ENCODE measurements at places on chromosomes 6 and 20.

GRCh38 chr6:133757335-133757734 lies 131.6 kb upstream of the TCF21 start:
- H3K27me3 ChIP-seq = no peaks in the 10 kb centered on the region
- no peak overlapping the region for H3K4me3 ChIP-seq
- no peaks in the 10 kb centered on the region for H3K4me1 ChIP-seq
- no peak for DNase-seq
- no peaks in the 10 kb centered on the region for H3K36me3 ChIP-seq

DNA sequence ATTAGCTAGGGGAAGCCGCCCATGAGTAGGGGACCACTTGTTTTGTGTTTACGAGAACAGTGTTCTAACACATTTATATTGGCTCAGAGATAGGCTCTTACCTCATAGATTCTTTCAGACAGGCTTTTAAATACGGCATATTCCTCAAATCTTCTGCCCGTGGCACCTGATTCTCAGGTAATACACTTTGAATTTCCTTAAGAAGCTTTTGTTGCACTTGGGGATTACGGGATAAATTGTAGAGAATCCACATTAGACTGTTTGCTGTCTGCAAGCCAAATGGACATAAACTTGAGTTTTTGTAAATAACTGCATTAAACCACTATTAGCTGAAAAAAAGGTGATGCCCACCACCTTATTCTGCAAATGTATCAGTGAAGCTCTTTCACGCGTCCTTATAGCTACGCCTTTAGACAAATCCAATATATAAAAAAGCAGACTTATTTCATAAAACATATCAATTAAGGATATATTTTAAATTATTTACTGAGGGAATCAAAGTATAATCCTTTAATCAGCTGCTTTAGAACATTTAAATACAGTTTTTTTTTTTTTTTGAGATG lies 14.8 kb downstream of the CYP24A1 start:
- H3K4me1 ChIP-seq = no peaks in the 10 kb centered on the region
- H3K4me3 ChIP-seq = no peak overlapping the region
- DNase-seq = no peak
- H3K27ac ChIP-seq = no peak overlapping the region

DNA sequence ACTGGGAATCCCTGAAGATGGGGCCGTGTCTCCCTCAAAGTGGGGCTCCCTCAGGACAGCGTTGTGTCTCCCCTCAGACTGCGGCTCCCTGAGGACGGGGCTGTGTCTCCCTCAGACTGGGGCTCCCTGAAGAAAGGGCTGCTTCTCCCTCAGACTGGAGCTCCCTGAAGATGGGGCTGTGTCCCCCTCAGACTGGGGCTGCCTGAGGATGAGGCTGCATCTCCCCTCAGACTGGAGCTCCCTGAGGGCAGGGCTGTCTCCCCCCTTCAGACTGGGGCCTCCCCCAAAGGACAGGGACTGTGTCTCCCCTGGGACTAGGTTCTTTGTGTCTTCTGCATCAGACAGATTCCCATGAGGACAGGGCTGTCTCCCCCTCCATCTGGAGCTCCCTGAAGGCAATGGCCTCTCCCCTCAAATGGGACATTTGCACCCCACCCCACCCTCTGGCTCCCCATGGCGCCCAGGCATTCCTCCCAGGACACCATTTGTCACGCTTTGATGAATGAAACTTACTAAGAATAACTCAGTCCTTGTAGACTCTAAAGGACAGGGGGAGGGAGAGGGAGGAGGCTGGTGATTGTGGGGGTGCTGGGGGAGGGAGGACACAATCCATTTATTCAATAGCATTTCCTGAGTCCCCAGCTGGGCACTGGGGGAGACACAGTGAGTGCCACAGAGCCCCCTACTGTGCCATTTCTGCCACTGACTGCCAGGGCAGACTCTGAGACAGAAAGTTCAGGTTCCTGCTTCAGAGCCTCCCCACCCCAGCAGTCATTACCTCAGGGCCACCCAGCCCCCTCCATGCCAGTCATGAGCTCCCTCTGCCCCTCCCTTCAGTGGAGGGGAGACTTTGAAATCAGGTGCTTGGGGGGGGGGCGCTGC lies 122.4 kb downstream of the MRPL14 start:
- no peak for DNase-seq
- H3K4me1 ChIP-seq = peaks cover 14% of the 10 kb centered on the region
- H3K27ac ChIP-seq = no peak overlapping the region
- H3K27me3 ChIP-seq = no peaks in the 10 kb centered on the region
- H3K36me3 ChIP-seq = no peaks in the 10 kb centered on the region
- no peak overlapping the region for H3K4me3 ChIP-seq

DNA sequence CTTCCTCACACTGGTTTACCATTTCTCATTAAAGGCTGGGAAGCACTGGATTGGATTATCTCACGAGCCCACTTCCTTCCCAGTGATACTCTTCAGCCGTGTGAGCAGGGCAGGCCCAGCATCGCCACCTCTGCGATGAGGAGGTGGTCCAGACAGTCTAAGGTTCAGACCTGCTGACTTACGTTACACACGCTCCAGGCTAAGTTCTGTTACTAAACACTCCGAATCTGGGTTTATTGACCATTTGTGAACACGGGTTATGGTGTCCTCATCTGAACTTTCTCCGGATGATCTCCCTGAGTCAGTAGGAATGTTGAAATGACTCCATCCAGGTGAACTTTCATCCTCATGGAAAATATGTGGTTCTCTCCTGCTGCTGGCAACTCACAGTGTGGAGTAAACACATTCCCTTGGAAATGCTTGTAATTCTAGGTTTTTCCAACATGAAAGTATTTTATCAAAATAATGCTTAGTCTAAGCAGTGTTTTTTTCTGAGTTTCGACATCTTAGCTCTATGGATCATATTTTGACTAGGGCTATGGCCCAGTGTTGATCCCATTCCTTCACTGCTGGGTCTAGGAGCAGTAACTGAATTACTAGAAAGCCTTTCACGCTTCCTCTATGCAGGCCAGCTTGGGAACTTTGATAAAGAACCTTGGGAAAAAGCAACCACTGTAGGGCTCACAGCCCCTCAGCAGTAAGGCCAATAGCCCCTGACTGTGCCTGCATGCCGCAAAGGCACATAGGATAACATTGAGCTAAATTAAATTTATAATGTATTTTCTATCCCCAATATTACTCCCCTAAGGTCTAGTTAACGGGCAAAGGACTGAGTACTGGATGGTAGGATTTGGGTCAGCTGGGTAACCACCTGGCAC lies 37.7 kb upstream of the PXDC1 start:
- no peaks in the 10 kb centered on the region for H3K36me3 ChIP-seq
- no peaks in the 10 kb centered on the region for H3K27me3 ChIP-seq
- DNase-seq = peak; percentile 47
- H3K27ac ChIP-seq = no peak overlapping the region

DNA sequence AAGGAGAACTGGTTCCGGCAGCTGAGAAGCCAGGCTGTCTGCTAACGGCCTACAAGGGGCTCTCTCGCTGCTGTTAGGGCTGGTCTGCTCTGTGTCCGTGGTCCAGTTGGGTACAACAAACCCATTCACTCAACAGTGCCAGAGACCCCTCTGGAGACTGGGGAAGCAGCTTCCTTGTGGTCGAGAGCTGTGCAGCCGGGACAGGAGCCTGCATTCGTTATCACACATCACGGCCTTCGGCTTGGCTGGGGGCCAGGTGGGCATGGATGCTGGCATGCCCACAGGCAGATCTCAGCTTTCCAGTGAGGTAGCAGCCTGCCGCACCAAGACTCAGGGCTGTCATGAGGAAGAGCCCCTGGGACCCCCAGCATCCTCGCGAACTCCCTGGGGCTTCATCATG lies 124.7 kb downstream of the PREX1 start:
- no peak overlapping the region for H3K4me3 ChIP-seq
- peaks cover 10% of the 10 kb centered on the region for H3K4me1 ChIP-seq
- no peak overlapping the region for H3K27ac ChIP-seq

- no peak overlapping the region for H3K4me3 ChIP-seq
- peaks cover 22% of the 10 kb centered on the region for H3K4me1 ChIP-seq
- H3K27ac ChIP-seq = no peak overlapping the region
- no peaks in the 10 kb centered on the region for H3K36me3 ChIP-seq
Measured at GRCh38 chr6:34333858-34334257, 58.6 kb downstream of the NUDT3 start.

Data from vagina (tissue), 2 donors.